Glomerular endothelial cell (primary cell): ENCODE measurements at places on chromosomes 2 and 18.
A peak's percentile ranks its signal among the peaks of the same experiment; 100 is the strongest.

DNA sequence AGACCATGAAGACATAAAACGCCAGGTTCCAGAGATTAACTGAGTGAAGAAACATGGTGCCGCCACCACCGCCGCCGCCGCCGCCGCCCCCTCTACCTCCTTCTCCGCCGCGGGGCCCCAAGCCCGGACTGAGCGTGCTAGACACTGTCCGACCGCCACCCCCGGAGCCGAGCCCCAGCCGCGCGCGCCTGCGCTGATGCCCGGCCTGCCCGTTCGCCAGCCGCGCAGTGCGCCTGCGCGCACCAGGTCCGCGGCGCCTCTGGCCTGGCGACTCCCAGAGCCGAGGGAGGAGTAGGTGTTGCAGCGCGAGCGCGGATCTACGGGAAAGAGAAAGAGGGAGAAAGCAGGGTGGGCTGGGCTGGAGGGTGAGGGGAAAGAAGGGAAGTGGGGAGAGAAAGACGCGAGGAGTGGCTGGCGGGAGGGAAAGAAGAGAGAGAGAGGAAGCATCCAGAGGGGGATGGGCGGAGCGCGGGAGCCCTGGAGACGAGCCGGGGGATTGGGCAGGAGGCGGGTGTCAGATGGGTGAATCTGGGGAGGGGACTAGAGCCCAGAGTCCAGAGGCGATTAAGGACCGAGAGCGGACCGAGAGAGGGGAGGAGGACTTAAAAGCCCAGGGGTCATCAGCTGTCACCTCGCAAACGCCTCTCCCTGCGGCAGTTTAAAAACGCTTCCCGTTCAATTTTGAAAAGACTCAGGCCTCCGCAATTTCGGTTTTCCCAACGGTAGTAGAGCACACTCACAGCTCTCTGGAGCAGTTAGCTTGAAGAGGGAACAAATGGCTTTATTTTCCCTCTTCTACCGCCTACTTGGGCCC is at the start of gene PGAP1:
Gene PGAP1, minus strand, starts transcription at position 146 of the 814 bp plus-strand sequence. Its CDS starts 91 bp downstream, at position 55.
- no peak for DNase-seq

- no peak for DNase-seq
Observed at GRCh38 chr2:42788478-42788793, 3.9 kb downstream of the HAAO start.

- no peak for DNase-seq
Observed at GRCh38 chr2:112835536-112836162, 930 bp downstream of the IL1B start.

DNA sequence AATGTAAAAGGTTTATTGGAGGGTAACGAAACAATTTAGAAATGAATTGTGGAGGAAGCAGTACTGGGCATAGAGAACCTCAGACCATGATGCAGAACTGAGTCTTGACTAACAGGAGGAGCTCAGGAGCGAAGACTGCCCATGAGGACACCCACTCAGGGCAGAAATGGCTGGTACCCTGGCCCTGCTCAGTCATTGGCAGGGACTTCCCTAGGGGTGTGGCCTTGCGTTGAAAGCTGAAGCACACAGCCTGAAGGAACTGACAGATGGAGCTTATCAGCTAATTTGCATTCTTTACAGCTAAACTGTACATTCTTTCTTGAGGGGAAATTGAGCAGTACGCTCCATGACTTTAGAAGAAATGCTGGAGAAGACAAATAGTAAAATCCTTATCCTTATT is 57.1 kb downstream of the PDK1 start:
- no peak for DNase-seq

- no peak for DNase-seq
Observed at GRCh38 chr2:134917360-134917865, 1.2 kb upstream of the CCNT2 start.

- no peak for DNase-seq
Observed at GRCh38 chr2:86238354-86238753, 39.1 kb downstream of the MRPL35 start.

- DNase-seq = no peak
Observed at GRCh38 chr18:3356614-3357013, 93.4 kb upstream of the TGIF1 start.

- no peak for DNase-seq
Observed at GRCh38 chr2:53098696-53099078, 668.9 kb upstream of the CHAC2 start.

- DNase-seq = no peak
Observed at GRCh38 chr18:31041271-31042083, 1.1 kb downstream of the DSC3 start.

GRCh38 chr2:72081451-72081850 is 66.2 kb downstream of the CYP26B1 start:
- no peak for DNase-seq

DNA sequence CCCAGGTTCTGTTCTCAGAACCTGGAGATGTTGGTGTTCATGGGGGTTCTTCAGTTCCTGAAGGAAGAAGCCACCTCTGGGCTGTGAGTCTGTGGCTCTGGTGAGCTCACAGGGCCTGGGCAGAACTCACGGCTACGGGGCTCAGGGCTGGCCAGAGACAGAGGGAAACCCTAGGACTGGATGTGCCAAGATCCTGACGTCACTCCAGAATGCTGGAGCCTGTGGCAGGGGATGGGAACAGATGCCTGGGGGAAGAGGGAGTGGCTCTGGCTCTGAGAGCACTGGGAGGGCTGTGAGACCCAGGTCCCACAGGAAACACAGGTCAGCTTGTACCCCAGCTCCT is at the start of gene OTOF:
Gene OTOF, minus strand, starts transcription at position 214 of the 343 bp plus-strand sequence.
- DNase-seq = no peak

- peak; percentile 76 for DNase-seq
Observed at GRCh38 chr2:74845217-74845751, 11.4 kb downstream of the HK2 start.

DNA sequence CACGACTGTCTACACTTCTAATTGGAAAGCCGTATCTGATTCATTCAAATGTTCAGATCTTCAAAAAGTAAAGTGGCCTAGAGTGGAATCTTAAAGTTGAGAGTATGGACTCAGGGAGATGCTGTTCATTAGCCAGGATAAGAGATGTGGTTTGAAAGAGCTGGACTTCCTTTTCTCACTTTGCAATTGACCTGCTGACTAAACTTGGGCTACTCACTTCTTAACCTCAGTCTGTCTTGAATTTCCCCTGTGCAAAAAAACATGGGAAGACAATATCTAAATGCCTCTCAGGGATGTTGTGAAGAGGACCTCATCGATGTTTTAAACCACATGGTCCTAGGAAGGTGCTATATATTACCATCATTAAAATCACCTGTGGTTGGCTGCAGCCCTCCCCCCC is 64.1 kb downstream of the BCL2 start:
- DNase-seq = no peak

DNA sequence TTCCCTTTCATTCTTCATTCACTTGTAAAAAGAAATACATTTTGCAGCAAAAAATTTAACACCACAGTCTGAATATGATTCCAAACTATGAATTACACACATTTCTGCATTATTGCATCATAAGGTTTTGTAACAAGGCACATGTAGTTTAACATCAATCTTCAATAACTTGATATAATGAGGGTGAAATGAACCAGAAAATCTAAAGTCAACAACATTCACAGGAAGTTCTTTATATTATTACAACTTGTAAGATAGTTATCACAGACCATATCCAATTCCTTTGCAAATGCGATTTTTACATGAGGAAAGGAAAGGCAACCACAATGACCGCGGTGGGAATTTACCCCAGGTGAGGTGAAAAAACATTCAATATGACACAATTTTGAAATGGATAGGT is 213.3 kb downstream of the NAPG start:
- no peak for DNase-seq

DNA sequence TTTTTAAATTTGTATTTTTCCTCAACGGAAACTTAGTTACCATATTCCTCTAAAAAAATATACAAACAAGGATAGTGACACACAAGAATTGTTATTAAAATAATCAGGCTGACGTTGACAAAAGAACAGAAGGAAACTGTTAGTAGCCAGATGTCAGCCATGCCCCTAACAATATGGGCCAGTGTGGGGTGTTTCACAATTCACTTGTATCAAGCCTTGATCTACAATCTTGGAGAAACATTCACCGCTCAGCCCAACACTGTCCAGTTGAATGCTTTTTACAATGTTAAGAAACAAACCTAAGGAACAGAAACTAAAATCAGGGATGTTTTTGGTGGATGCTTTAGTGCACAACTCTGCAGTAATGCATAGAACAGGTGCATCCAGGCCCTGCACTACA is 44.6 kb downstream of the TMEFF2 start:
- no peak for DNase-seq

- no peak for DNase-seq
Observed at GRCh38 chr2:155965415-155966063, 367.0 kb downstream of the NR4A2 start.

DNA sequence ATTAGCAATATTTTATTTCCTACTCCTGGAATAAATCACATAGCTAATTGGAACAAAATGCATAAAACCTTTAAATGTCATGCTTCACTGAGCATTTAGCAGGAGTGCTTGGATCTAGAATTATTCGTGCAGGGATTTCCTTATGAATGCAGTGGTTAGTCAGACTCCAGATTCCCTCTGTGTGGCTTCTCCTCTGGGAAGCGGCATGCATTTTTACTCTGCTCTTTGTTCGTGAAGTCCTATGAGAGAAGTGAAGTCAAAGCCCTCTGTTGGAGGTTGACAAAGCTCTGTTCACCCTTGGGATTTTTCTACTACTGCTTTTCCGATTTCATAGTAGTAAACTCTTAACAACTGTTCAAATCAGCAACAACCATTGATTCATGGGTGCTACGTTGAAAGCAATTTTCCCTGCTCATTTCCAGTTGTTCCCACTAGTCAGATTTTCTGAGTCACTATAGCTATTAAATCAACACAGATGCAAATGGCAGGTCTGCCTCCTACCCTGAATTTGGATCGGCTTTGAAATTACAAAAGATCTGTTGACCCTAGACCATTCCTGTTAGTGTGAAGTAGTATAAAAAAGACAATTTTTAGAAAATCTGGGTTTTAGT is 461.7 kb downstream of the STK39 start:
- DNase-seq = no peak

DNA sequence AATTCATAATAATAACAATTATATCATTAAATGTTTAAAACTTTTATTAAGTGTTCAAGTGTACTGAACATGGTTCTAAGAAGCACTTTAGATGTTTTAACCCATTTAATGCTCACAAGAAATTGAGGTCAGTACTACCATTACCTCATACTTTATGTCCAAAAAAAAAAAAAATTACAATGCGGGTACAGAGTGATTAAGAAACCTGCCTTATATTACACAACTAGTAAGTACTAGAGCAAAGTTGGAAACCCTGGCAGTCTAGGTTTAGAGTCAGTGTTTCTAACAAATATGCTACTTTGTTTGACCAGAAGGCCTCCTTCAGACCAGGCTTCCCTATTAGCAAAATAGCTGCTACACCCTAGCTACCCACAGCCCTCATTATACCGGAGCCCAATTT is 28.5 kb downstream of the PLEKHM3 start:
- no peak for DNase-seq

GRCh38 chr2:85247610-85248009 is 80.2 kb downstream of the TGOLN2 start:
- no peak for DNase-seq

- no peak for DNase-seq
Observed at GRCh38 chr2:18998491-18998890, 359.9 kb downstream of the OSR1 start.

DNA sequence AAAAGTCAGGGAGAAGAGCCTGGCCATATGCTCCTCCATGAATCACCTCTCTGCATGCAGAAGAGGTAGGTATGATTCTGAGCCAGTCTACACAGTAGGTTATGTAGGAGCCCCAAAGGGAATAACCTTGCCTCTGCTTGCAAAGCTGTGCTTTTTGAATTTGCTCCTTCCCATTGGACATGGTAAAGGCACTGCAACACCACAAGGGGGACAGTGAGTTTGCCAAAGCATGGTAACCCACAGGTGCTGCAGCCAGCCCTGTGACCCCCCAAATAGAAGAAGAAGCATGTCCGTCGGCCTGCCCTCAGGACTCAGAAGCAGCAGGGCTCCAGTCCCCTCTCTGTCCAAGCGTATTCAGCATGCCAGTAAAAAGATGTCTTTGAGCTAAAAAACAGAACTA is 51.0 kb upstream of the BCL2L11 start:
- DNase-seq = no peak

- no peak for DNase-seq
Observed at GRCh38 chr2:44722026-44722625, 219.4 kb upstream of the SIX3 start.
